ENCODE measurements at places on chromosomes 16 and 17.

- no peak for DNase-seq
These were observed 1.1 kb downstream of the TANC2 start for GRCh38 chr17:62967205-62967529.

DNA sequence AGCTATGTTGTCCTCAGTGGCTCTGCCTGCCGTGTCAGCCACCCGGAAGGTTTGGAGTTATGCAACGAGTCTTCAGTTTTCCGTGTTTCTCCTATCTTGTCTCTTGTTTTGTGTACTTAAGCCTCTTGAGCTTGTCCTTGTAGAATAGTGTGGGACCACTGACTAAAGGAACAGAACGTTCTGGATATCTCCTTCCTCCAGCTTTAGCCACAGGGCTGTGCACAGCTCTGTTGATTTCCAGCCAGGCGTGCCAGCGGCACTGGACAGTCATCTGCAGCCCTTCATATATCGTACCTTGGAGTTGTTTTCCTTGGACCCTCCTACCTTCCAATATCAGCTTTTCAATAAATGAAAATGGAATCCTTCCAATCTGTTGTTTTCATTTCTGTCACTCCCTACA, 39.8 kb downstream of the TMEM11 start:
- no peak for DNase-seq

DNA sequence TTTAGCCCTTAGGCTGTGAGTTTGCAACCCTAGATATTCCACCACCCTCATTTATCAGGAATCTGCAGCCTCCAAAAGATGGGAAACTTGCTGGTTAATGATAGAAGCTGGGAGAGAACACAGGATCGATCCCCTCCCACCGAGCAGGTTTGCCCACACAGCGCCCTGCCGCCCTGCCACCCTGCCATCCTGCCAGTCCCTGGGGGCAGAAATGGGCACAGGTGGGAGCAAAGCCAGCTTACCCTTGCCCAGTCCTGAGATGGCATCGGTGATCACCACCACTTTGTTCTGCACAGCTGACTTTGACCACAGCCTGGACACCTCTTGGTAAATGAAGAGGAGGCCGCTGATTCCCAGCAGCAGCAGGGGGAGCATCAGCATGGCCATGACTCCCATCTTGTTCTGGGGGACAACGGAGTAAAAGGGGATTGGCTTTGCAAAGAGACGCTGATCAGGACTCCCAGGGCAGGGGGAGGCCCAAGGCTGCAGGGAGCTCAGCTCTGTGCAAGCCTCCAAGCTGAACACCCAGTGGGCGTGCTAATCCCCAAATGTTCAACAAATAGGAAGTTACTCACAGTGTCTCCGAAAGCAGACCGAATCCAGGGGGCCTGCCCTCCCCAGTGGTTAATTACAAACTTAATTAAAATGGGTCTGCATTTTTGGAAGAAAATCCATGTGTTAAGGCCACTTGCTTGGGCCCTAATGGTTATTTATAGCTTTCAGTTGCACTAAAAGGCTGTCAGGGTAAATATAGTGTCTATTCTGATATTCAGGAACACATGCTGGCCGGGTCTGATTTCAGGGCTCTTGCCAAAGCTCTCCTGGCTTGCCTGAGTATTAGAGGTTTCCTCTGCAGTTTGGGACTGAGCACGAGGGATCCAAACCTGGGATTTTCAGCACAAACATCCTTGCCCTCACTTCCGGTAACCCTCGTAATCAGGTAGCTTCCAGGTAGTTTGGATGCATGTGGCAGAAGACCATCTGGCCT, at the start of gene DHRS7C:
TSS of gene DHRS7C (minus strand) at position 704 of the 988 bp plus-strand sequence. CDS start at position 396, 308 bp downstream.
- no peak for DNase-seq

DNA sequence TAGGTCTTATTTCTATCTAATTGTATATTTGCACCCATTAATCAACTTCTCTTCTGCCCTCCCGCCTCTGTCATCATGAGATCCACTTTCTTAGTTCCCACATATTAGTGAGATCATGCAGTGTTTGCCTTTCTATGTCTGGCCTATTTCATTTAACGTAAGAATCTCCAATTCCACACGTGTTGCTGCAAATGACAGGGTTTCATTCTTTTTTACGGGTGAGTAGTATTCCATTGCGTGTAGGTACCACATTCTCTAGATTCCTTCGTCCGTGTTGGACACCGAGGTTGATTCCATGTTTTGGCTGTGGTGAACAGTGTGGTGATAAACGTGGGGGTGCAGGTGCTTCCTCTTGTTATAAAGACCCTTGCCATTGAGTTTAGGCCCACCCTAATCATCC, 64.7 kb upstream of the GSE1 start:
- no peak for DNase-seq

- no peak for DNase-seq
These were observed 3.4 kb upstream of the KDM6B start for GRCh38 chr17:7830616-7831015.

- DNase-seq = no peak
These were observed 40.9 kb upstream of the C16orf78 start for GRCh38 chr16:49332589-49333258.

GRCh38 chr17:64503821-64504768, 2.0 kb downstream of the DDX5 start:
- peak; percentile 9 for DNase-seq

GRCh38 chr16:23323224-23324030, 21.3 kb downstream of the SCNN1B start:
- DNase-seq = no peak

- DNase-seq = peak; percentile 26
These were observed 402.7 kb upstream of the TNRC6C start for GRCh38 chr17:77555741-77556291.

DNA sequence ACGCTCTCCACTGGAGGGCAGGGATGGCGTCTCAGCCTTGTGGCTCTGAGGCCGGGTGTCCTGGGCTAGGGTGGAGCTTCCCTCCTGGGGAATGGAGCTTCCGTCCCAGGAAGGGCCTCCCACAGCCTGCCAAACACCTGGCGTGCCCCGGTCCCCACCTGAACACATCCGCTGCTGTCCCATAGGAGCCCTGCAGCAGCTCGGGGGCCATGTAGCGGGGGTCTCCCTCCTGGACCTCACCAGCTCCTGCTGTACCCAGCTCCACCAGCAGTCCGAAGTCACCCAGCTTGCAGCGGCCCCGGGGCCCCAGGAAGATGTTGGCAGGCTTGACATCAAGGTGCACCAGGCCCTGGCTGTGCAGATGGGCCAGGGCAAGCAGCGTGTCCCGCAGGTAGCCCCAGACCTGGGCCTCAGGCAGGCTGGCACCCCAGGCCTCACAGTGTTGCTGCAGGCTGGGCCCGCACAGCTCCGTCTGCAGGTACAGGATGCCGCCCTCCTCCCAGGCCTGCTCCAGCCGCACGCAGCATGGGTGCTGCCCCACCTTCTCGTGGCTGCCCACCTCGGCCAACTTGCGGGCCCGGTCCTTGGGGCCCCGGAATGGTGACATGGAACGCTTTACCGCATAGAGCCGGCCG, 5.0 kb downstream of the PKMYT1 start:
- no peak for DNase-seq

GRCh38 chr17:43176119-43176570, 5.1 kb downstream of the NBR1 start:
- DNase-seq = no peak

DNA sequence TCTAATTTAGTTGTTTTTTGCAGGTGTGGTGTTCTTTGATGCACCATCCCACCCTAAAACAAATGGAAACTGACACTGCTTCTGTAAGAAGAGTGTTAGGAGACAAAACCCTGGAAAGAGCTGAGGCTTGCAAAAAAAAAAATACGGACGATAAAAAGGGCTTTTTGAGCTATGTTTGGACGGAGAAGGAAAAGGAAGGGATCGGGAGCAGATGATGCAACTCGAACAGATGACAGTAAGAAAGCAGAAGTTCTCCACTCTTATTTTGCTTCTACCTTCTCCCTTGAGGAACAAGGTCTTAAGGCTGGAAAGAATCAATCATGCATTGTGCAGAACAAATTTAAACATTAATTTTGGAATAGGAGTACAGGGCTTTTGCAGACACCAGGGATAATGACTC, 136.7 kb downstream of the MAF start:
- DNase-seq = no peak

DNA sequence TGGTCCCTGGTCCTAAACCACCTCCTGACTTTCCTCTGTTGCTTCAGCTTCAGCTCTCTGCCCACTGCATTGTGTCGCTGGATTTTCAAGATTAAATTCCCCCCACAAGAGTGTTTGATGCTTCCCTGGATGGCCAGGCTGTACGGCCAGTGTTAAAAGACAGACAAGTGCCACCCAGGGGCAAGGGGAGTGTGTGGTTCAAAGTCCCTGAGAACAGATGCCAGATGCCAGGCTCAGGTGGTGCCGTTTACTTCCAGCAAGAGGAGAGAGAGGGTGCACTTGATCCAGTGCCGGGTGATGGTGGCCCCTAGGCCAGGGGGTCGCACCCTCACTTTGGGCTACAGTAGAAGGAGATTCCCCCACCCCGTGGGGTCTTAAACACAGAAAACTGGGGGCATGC, 109.2 kb downstream of the RPTOR start:
- DNase-seq = no peak

GRCh38 chr16:73998707-73999106, 297.9 kb upstream of the PSMD7 start:
- DNase-seq = no peak

DNA sequence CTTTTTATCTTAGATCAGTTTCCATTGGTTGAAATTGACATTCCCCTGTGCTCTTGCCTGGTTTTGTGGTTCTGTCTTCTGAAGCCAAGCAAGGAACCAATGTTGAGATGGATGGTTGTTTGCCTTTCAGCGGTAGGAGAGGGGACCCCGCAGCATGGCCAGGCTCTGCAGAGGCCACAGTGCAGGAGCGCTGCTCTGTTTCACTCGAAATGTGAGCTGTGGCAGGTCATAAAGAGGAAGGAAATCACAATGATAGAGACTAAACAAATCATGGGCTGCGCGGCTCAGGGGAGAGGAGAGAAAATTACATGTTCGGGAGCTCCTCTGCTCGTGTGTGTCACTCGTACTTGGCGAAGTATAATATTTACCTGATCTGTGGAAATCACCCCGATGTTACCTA, 148.2 kb downstream of the SNX29 start:
- no peak for DNase-seq

- peak; percentile 39 for DNase-seq
These were observed 100.7 kb downstream of the LYRM1 start for GRCh38 chr16:21001262-21001661.

GRCh38 chr17:19010729-19011505, 6.4 kb upstream of the FAM83G start:
- DNase-seq = peak; percentile 91

DNA sequence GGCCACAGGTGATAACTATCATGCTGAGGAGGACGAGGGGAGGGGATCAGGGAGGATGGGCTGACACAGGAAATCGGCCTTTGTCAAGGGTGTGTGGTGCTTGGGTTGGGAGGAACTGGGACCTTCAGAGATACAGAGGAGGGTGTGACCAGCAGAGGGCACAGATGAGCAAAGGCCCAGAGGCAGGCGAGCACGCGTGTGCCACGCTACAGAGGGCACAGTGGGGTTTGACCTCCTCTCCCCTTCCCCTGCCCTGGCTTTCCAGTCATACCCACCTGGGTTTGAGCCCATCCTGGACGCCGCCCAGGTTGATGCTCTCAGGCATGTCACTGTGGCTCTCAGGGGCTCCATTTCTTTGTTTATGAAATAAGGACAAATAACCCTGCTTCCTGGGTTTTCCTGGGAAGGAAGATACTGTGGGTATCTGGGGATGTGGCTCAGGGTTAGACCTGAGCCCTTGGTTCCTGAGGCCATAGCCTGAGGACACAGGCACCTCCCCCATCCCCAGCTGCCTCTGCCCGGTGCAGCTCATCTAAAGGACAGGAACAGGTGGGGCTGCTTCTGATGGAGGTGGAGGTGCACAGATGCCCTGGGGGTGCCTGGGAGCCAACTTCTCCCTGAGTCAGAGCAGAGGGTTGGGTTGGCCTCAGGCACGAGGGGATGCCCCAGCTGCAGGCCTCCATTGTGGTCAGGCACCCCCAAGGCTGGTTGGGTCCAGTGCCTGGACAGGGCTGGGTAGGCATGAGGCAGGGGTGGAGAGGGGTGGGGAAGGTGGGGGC, 51.8 kb downstream of the BEAN1 start:
- DNase-seq = peak; percentile 63

DNA sequence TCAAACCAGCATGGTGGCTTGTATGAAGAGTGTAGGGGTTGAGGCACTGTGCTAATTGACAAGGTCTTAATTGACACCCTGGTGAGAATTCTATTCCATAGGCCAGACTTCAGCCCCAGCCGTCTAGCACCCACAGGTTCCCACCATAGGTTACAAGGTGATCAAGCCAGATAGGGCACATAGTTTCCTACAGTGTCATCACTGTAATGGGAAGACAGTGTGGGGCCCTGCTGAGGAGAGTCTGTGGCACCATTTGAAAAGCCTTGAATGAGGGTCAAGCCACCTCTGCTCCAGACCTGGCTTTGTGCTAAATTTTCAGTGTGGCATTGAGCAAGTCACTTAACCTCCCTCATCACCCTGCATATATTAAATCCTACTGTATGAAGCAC, 36.2 kb downstream of the YPEL2 start:
- DNase-seq = peak; percentile 65

- DNase-seq = peak; percentile 13
These were observed 4.4 kb downstream of the MAP3K3 start for GRCh38 chr17:63626551-63627180.

DNA sequence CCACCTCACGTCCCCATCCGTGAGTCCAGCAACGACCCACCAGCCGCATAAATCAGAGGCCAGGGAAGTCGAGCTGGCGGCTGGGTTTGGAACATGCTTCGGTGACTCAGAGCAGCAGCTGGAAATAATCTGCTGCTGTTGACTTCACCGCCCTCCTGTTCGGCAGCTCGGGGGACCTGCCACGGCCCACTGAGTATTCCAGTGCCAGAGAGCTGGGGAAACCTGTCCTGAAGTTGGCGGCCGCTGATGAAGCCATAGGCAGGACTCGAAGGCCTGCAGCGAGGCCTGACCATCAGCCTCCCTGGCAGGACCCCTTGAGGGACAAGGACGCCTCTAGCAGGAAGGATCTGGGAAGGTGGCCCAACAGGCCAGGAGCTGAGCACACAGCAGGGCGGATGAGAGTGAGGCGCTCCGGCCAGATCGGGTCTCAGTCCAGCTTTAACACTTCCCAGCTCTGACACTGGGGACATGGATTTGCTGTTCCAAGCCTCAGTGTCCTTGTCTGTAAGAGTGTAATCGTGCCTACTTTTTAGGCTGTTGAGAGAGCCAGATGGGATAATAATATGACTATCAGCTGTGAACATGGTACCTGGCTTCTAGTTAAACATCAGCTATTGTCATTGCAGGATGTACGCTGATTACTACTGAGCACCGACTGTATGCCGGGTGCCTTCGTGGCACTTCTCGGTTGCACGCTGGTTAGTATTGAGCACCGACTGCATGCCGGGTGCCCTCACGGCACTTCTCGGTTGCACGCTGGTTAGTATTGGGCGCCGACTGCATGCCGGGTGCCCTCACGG, 50.4 kb upstream of the CIBAR2 start:
- DNase-seq = no peak
